ENCODE measurements at places on chromosomes 1 and 21.

DNA sequence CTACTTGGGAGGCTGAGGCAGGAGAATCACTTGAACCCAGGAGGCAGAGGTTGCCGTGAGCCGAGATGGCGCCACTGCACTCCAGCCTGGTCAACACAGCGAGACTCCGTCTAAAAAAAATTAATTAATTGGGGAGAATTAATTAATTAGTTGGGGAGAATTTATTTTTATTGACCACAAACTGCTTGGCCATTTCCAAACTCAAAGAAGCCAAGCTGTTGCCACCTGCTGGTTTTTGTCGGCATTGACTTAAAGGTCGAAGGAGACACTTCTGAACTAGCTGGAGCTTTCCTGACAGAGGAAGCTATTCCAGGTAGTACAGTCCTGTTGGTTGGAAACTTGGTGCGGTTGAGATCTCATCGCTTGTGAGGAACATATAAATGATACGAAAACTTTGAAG lies 13.1 kb downstream of the MAP1LC3C start:
- DNase-seq: no peak

DNA sequence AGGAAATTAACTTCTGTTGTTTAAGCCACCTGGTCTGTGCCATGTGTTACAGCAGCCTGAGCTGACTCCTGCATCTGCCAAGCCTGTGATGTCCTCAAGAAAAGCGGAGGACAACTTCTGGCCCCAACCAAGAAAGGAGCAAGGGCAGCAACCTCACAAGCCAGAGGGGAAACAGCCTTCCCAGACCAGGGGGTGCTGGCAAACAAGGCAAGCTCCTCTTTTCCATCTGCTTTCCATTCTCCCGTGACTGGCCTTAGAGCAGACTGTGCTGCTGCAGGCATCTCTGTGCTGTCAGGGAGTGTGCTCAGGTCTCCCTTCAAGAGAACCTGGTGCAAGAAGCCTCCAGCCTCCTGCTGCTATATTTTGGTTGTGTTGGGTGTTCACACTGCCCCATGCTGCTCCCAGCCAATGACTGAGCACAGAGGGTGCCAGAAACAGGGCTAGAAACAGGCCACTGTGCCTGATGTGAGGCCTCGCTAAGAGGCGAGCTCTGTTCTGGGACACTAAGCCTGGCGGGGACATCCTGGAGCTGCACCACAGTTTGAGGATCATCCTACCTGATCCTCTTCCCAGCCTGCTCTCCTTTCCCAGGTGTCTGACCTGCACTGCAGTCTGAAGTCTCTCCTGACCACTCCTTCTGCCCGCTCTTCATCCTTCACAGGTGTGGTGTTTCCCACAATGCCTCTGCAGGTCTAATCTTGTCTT lies 27.5 kb upstream of the SLAMF9 start:
- no peak for DNase-seq

DNA sequence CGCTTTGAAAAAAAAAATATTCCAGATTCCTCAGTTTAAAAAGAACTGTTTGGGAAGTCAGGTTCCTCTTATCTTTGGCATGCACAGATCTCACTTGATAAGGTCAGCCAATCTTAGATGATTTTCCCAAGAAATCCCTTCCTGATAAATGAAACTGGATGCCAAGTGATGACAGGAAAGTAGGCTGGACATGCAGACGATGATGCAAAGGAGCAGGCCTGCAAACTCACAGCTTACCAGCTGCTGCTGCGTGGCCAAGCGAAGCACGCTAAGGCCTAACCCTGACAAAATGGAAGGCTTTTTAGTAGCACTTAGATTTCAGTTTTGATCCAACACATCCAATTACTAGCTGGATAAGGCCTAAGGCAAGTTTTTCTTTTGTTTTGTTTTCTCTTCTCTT lies 10.1 kb downstream of the TADA1 start:
- no peak for DNase-seq

- peak; percentile 11 for DNase-seq
These were observed 1.6 kb downstream of the ADGRL2 start for GRCh38 chr1:81802457-81802706.

GRCh38 chr1:56557746-56558145 lies 21.6 kb downstream of the PLPP3 start:
- DNase-seq: no peak

DNA sequence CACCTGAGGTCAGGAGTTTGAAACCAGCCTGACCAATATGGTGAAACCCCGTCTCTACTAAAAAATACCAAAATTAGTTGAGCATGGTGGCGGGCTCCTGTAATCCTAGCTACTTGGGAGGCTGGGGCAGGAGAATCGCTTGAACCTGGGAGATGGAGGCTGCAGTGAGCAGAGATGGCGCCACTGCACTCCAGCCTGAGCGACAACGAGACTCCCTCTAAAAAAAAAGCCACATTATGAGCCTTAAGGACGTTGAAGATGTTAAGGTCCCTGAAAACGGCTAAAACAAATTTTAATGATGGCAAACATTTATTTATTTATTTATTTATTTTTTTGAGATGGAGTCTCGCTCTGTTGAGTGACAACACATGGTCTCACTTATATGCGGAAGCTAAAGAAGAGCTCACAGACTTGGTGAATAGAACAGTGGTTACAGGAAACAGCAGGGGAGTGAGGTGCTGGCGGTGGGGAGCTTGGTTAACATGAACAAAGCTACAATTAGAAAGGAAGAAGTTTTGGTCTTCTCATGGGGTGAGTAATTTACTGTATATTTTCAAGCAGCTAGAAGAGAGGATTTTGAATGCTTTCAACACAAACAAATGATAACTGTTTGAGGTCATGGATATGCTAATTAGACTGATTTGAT lies 47.1 kb downstream of the TCP10L start:
- no peak for DNase-seq

All from HS-5 (cell line).